ENCODE measurements at places on chromosomes 2 and 18.

- DNase-seq = no peak
Observed at GRCh38 chr2:25437881-25438662, 96.3 kb upstream of the DNMT3A start.

DNA sequence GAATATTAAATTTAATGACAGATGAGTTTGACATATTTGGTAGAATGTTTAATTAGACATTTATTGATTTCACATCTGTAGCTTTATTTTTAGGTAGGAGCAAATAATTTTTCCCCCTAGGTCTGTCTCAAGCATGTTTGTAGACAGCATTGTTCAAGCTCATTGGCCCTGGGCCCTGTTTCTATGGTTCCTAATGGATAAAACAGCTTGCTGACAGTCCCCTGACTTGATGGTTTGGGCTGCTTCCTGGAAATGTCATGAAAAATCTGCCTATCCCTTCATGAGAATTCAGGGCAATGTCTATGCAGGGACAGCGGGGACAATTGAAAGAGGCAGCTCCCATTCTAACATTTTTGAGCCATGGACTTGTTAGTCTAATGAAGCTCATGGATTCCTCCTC is 14.6 kb upstream of the MEP1B start:
- no peak for DNase-seq

- DNase-seq = no peak
Observed at GRCh38 chr2:201953396-201953795, 80.3 kb upstream of the FZD7 start.

DNA sequence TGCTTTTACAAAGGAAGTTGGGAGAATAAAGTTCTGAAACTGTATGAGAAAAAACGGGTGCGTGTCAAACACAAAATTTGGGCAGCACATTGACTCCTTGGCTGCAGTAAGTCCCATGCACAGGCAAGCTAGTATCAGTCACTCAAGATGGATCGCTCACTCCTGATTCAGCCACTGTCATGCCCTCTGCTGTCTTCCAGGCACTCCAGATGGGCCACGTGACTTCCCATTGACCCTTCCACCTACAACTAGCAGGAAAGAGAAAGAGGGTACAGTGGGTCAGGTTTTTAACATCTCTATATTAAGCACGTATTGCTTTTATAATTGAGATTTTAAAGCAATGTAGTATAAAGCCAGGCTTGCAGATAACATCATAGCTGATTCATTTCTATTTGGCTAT is 8.6 kb downstream of the ARHGEF33 start:
- DNase-seq = no peak

- DNase-seq = no peak
Observed at GRCh38 chr2:167018590-167018989, 130.3 kb downstream of the XIRP2 start.

- peak; percentile 34 for DNase-seq
Observed at GRCh38 chr18:47215554-47216138, 35.8 kb downstream of the SKOR2 start.

- no peak for DNase-seq
Observed at GRCh38 chr2:26666671-26667070, 25.5 kb upstream of the CIB4 start.

DNA sequence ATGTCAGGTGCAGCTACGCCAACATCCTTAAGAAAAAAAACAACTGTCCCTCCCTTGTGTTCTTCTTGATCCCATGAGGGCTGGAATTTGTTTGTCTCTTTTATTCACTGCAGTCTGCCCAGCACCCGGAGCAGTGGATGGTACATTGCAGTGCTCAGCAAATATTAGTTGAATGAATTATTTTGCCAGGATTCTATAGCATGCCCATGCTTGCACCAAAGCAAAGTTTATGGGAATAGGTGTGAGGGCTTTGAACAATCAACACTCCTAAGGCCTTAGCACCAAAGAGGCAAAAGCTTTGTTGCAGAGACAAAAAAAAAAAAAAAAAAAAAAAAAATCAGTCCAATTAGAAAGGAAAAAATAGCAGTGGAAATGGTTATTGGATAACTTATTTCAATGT is 28.7 kb upstream of the DCC start:
- DNase-seq = no peak

DNA sequence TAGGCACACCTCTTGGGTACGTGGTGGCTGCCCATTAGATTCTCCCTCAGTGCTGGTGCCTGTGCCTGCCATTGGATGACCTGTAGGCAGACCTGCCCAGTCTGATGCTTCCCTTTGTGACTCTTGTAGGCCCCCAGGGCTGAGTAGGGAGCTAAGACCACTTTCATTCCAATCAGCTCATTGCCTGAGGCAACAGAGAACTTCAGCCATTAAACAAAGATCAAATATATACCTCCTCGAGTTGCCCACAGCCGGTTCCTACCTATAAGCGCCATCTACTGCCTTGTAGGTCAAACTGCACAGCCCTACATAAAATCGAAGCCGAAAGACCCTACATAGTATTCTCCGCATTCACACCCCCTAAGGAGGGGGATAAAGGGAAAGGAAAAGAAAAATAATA is 184.6 kb downstream of the ETAA1 start:
- no peak for DNase-seq

DNA sequence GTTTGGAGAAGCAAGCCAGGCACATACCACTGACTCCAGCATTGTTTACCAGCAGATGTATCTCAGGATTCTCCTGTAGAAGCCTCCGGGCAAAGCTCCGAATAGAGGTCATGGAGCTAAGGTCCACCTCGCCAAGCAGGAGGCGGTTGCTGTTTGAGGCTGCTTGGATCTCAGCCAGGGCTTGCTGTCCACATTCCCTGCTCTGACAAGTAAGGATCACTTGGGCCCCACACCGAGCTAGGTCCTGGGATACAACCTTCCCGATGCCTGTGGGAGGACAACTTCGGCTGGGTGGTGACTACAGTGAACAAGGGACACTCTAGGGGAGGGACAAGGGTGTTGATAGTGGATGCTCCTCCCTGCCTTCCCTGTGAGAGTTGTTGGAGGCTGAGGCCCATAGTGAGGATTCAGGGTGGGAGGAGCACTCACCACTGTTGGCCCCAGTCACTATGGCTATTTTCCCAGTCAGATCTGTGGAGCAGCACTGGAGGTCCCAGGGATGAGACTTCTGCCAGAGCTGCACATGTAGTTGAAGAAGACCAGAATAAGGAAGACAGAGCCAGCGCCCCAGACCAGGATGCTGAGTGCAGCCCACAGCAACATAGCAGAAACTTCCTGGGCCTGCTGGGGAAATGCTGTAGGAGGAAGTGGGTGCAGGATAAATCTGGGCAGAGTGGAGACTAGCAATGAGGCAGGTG is 8.3 kb downstream of the C2orf81 start:
- no peak for DNase-seq

DNA sequence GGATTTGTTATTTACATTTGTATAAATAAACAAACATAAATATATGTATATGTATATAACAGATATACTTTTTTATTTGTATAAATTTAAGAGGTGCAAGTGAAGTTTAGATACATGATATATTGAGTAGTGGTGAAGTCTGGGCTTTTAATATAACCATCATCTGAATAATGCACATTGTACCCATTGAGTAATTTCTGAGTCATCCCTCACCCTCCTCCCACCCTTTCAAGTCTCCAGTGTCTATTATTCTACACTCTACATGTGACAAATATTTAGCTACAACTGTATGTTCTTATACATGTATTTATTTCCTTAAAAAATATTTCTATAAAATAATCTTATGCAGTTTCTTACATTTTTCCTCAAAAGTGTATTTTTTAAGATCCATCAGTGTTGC is 358.7 kb upstream of the TFPI start:
- no peak for DNase-seq

DNA sequence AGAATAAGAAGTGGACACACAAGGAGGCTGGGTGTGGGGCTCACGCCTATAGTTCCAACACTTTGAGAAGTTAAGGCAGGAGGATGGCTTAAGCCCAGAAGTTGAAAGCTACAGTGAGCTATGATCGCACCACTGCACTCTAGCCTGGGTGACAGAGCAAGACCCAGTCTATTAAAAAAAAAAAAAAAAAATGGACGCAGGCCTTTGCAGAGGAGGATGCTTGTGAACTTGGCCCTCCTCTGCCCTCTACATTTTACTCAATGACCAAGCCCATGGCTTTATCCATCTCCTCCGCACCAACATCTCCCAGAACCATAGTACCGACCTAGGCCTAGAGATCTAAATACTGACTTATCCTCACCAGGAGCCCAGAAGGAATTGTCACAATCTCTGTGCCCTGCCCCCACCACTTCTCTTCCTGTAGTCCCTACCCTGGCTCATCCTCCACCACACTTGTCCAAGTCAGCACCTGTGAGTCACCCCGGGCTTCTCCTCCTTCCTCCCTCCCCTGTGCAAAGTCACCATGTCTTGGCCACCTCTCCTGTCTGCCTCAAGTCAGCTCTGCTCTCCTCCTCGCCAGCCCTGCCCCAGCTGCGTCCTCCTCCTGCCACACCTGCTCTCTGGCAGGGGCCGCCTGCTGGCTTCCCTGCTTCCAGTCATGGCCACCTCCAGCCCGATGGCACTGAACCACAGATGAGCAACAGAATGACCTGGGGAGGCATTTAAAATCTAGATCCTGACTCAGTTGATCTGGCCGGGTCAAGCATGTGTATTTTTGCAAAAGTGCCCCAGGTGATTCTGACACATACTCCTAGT is 35.8 kb upstream of the ASPRV1 start:
- DNase-seq = no peak
